ENCODE measurements at places on chromosomes 5 and 9.

GRCh38 chr9:95517559-95518425 is 1.0 kb upstream of the PTCH1 start:
- DNase-seq = no peak

DNA sequence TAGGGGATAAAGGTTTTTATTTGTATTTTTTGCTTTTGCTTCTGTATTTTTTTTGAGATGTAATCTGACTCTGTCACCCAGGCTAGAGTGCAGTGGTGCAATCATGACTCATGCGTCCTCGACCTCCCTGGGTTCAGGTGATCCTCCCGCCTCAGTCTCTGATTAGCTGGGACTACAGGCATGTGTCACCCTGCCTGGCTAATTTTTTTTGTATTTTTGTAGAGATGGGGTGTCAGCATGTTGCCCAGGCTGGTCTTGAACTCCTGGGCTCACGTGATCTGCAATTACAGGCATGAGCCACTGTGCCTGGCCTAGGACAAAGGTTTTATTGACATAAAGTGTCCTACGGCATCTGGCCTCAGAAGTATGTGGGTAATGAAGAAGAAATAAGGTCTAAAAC is 297.1 kb upstream of the C9orf72 start:
- DNase-seq = no peak

DNA sequence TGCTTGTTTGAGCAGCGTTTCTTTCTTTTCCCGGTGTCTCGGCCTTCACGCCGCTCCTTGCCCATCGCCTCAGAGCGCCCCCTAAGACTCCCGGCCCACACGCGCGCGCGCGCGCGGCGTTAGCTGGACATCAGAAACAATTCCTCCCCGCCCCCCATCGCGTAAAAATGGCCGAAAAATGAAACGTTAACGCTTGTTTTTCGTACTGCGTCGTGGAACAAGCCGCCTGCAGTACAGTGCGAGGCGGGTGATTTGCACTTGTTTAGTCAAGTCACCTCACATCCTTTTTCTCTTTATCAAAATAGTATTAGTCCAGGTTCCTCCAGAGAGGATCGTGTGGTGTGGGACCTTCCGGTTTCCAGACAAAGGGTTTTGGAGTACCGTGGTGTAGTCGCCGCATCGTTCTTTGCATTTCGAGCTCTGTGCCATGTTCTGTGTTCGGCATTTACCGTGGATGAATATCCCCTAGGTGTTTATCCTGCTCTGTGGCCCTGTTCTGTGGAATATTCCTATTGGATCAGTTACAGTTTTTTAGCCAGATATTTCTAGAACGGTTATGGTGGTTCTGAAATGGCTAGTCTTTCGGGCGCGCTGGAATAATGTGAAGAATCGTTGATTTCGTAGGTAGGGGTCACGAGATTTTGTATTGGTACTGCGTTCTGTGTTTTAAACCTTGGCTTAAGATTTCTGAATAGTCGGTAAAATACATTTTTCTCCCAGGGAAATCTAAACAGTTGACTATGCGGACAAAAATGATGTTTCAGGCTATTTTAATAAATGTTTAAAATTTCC is 1.0 kb downstream of the MATR3 start:
- DNase-seq = no peak

GRCh38 chr5:61229416-61229815 is 67.1 kb upstream of the SMIM15 start:
- DNase-seq = no peak

GRCh38 chr5:142307146-142307890 is 17.5 kb downstream of the SPRY4 start:
- DNase-seq = no peak

GRCh38 chr5:149824846-149825245 is 94.7 kb downstream of the PPARGC1B start:
- no peak for DNase-seq

DNA sequence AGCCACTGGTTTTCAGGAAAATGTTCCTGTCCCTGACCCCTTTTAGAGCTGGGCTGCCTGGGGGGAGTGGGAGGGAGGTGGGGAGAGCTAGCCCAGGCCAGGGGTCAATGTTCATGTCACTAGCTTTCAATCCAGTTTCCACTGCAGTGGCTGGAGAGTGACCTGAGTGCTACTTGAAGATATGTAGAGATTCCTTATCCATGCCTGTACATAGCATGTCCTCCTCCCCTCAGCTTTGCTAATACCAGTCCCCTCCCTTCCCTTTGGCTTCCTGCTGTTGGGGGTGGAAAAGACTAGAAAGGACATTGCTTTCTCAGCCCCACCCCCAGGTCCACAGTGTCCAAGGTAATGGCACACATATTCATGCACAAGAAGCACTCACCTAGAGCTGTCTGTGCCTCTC is 7.8 kb downstream of the DNAJB5 start:
- DNase-seq = no peak

GRCh38 chr5:50965654-50966375 is 299.4 kb downstream of the PARP8 start:
- no peak for DNase-seq

DNA sequence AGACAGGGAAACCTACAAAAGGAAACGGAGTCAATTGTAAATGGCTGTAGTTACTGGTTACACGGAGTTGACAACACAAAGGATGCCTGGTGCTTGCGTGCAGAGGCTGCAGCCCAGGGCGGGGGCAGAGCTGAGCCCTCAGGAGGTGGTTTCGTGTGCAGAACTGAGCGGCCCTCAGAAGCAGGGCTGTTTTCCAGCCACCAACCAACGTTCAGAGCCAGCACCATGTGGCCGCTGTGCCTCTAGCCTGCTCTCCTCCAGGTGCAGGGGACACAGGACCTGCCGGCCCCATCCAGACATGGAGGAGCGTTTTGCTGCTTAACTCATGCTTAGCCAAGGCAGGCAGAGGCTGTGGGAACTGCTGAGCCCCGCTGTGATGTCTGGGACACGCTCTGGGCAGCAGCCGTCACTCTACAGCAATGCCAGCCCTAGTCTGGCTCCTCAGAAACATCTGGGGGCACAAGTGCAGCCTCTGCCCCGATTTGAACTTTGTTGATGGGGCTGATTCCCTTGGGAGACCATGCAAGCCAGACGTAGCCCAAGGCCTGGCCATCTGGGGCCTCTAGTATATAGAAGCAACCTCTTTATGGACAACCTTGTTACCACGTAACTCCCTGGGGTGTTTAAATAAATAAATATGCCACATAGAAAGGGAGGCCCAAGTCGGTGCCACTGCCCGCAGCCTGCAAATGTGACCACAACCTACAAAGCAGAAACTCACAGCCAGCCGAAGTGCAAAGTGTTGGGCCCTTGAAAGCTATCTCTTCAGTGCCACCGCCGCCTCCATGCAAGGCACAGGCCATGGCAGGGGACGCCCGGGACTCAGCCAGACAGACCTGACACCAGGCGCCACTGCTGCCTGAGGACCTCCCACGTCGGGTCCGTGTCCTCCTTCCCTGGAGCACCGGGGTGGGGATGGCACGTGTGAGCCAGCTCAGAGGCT is 42.1 kb downstream of the NKD2 start:
- no peak for DNase-seq
